Smooth muscle cell of the coronary artery (primary cell): ENCODE measurements at places on chromosomes 11 and 22. TPM values are rescaled to one million over a fixed set of nuclear protein-coding genes. Genes with fewer than 3 reads are reported as not detected.

The ZNF214 gene
- 4.4 and 13.8 TPM in 2 replicates for total RNA-seq

The BID gene
- 17.1 and 20.7 TPM in 2 replicates for total RNA-seq

The PAK1 gene
- 14.9 and 29.4 TPM in 2 replicates for total RNA-seq

The TPBGL gene
- total RNA-seq: not detected in 2 replicates

The NRIP3 gene
- 3.7 and 8.7 TPM in 2 replicates for total RNA-seq

The PHLDA2 gene
- 0.23 and 5.7 TPM in 2 replicates for total RNA-seq

The KCNJ1 gene
- not detected in 2 replicates for total RNA-seq

The FXYD2 gene
- total RNA-seq: not detected in 2 replicates

The MMP3 gene
- total RNA-seq: 0.08 and 76.1 TPM in 2 replicates

The KRTAP5-2 gene
- not detected in 2 replicates for total RNA-seq

The TEX54 gene
- not detected in 2 replicates for total RNA-seq

The PKNOX2 gene
- 1.4 and 3.5 TPM in 2 replicates for total RNA-seq

The KCNE3 gene
- 0.15 and 16.1 TPM in 2 replicates for total RNA-seq

The OR52E5 gene
- total RNA-seq: not detected in 2 replicates

The MYO18B gene
- under 0.01 and 6.7 TPM in 2 replicates for total RNA-seq

The AQP11 gene
- 0.45 and 5.5 TPM in 2 replicates for total RNA-seq

The PANX3 gene
- not detected in 2 replicates for total RNA-seq

The UCP3 gene
- 0.08 and 0.12 TPM in 2 replicates for total RNA-seq

The SLC22A12 gene
- total RNA-seq: not detected in 2 replicates

The RTN4R gene
- 0.23 TPM in 1 of 2 replicates, not detected in the other for total RNA-seq

The GAL3ST3 gene
- total RNA-seq: 0.38 TPM in 1 of 2 replicates, not detected in the other

The OR8G1 gene
- not detected in 2 replicates for total RNA-seq

The FGF4 gene
- total RNA-seq: not detected in 2 replicates

The APOL3 gene
- total RNA-seq: 5.3 and 32.9 TPM in 2 replicates

The OR52I2 gene
- not detected in 2 replicates for total RNA-seq

The TRPM5 gene
- total RNA-seq: not detected in 2 replicates

The TUB gene
- total RNA-seq: 7.7 and 12.6 TPM in 2 replicates

The COA4 gene
- total RNA-seq: 81.8 and 91.6 TPM in 2 replicates

The SLC6A5 gene
- total RNA-seq: not detected in 2 replicates

The DUSP8 gene
- 0.23 TPM in 1 of 2 replicates, not detected in the other for total RNA-seq
